Heart left ventricle (tissue), 16 donors: ENCODE measurements at places on chromosomes 11 and 22.

DNA sequence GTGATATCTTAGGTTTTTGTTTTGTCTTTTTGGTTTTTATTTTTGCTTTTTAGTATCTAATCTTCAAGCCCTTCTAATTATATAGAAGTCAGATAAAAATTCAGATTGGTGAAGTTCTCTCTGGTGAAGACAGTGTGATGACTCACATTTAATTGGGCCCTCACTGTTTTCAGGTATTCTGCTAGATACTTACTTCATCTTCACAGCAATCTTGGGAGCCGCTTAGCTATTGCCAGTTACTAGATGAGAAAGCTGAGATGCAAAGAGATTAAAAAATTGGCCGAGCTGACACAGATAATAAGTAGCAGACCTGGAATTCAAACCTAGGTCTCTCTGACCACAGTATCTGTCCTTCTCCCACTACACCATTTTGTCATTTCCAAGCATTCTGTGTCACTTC lies 75.0 kb downstream of the PPP2R1B start:
- DNase-seq: no peak

DNA sequence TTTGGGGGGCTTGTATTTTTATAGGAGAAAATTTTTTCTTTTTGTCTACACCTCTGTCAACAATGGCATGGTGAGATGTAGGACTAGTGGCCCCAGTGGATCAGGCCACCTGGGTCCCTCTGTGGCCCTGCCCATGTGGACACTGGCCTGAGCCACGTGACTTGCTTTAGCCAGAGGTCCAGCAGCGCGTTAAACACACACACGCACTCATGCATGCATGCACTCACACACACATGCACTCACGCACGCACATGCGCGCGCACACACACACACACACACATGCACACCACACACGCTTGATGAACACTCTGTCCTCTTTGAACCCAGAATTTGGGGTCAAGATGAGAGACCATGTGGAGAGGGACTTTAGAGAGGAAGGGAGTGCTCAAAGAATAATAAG lies 59.4 kb upstream of the NUP50 start:
- DNase-seq: no peak

DNA sequence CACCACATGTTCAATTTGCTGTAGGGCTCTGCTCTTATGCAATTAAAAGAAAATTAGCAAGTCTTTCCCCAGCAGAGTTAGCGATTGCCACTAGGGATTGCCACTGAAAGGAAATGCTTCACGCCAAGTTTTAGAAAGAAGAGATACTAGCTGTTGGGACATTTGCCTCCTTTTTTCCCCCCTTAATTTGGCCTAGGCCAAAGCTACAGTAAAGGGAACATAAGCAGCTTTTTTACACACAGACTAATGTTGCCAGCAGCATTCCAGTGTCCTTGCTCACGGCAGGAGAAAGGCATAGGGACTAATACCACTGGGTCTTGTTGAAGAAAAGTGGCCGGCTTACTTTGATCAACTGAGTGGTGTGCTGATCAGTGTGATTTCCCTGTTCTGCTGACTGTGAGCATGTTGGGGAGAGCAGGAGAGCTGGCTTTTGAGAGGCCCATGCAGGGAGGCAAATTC lies 71.2 kb downstream of the PHF21A start:
- no peak for DNase-seq

DNA sequence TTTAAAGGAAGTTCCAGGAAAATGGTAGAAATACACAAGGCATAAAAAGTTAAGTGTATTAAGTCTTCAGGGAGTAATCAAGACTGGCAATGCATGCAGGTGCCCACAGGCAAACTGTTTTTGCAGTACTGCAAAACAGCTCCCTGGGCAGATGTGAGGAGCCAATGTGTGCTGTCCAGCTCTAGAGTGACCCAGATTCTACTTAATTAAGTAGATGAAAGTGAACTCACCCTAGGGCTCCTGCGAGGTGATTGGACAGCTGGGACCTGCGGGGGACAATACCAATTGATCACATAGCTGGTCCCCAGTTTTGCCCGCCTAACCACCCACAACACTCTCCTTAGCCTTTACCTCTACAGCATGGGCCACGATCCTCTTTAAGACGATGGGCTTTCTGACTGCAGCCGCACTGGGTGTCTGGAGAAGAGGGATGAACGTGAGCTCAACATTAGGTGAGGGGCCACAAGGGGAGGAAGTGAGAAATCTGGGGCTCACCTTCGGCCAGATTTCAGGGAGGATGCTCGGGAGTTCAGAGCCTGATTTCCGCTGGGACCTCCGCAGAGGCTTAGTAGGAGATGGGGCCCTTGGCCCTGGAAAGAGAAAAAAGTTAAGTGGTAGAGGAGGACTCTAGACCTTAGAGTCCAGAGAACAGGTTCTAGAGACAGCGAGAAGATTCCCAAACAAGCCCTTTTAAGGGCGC lies 556 bp downstream of the CDCA5 start:
- DNase-seq: no peak

DNA sequence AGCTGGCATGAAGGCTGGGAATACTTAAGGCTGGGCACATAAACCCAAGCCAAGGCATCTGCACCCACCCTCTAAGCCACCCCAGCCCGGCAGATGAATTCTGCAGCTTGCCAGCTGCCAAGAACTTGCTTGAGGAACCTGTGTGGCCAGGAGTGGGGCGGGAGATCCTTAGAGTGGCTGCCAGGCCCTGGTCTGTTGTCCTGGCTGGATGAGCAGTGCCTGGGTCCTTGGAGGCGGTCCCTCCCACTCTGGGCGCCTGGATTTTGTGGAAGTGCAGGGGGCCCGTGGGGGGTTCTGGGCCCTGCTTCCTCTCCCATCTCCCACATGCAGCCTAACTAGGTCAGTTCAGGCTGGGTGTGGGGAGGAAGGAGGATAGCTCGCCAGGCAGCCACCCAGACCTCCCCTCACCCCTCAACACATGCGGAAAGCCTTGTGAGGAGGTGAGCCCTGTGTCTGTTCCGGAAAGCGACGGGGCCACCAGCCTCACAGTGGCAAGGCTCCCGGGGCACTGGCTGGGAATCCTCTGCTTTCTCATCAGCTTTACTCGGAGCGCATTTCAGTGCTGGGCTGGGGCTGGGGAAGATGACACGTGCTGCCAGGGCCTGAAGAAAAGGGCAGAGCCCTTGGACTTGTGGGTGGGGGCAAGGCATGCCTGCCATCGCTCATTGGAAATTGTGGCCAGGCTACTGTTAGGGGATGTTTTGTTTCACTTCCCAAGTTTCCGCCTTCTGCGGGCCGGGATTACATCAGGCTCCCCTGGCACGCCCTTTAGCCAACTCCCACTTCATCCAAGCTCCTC lies 8.4 kb downstream of the DAGLA start:
- peak; percentile 73 for DNase-seq

GRCh38 chr22:20022978-20023613 lies 2.2 kb downstream of the TANGO2 start:
- DNase-seq: no peak

DNA sequence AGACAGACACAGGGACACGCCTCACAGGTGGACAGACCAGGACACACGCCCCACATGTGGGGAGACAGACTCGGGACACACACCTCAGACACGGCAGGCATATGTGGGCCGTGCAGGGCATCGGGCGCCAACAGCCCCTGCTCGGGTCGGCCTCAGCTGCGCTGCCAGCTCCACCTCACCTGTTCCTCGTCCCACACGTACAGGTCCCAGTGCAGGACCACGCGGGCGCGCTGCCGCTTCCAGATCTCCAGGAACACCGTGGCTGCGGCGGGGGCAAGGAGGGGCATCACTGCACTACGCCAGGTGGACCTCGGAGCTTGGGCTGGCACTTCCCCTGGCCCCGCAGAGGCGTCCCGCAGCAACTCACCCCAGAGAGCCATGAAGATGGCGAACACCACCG lies 12.4 kb downstream of the ANO9 start:
- DNase-seq: no peak

DNA sequence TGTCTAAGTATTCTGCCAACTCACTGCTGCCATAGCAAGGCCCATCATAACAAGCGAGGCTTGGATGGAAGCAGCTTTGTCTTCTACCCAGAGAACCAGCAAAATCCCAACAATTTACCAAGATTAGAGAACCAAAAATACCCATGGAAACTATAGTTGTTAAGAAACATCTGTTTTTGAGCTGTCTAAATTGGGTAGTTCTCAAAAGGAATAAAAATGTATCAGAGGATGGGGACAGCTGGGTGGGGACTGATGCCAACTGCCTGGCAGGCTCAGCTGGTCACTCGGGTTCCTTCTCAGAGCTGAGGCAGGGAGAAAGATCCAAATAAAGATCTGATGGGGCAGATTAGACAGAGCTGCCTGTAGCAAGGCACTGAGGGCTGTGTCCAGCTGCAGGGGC lies 85.9 kb upstream of the GRK3 start:
- no peak for DNase-seq

GRCh38 chr11:73542175-73542574 lies 55.7 kb downstream of the FAM168A start:
- DNase-seq: no peak

- DNase-seq: no peak
Measured at GRCh38 chr11:92216789-92217188, 7.8 kb upstream of the FAT3 start.

DNA sequence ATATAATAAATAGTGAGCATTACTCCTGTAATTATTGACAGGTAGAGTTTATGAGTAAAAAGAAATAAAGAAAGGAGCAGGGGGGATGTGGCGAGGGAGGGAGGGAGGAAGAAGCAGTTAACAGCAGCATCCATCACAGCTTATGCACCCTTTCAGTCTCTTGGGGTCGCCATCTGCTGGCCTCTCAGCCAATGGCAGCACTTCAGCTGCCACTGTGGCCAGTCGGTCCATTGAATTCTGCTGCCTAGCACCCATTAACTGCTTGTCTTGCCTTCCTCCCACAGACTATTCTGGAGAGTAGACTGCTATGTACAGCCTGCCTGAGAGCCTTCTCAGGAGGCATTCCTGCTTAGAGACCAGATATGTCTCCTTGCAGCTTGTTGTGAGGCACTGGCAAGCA lies 388.3 kb downstream of the TENM4 start:
- DNase-seq: no peak
